ENCODE measurements at places on chromosomes 2 and 18.

DNA sequence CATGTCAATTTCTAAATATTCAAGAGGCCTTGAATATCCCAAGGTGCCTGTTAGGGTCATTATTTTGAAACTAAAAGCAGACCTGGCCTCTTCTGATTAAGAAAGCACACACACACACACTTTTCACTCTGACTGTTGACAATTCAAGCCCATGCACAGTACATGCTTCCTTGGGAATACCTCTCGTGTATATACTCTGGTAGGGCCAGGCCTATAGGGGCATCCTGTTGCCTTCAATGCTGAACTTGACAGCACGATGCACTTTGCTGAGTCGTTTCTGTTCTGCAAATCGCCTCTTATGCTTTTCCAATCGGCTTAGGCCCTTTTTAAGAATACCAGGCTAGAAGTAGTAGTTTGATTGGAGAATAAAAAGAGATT lies 40.6 kb downstream of the IWS1 start:
- no peak for DNase-seq

- DNase-seq = no peak
Observed at GRCh38 chr2:148721520-148721931, 77.0 kb downstream of the EPC2 start.

GRCh38 chr2:43225788-43226557 lies 433 bp downstream of the ZFP36L2 start:
- peak; percentile 75 for DNase-seq

DNA sequence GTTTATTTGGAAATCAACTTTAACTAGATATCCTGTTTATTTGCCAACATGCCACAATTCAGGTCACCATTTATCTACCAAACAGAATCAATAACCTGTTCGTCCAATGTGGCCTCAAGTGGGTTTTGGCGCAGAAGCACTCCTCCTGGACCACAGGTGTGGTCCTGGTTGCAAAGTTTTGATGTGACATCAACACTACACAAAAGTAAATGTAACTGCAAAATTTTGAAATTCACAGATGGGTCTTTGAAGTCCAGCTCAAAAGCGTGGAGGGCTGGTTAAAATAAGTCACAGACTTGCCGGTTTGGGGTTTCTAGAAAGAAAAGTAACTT lies 474 bp upstream of the GCA start:
- DNase-seq = no peak

DNA sequence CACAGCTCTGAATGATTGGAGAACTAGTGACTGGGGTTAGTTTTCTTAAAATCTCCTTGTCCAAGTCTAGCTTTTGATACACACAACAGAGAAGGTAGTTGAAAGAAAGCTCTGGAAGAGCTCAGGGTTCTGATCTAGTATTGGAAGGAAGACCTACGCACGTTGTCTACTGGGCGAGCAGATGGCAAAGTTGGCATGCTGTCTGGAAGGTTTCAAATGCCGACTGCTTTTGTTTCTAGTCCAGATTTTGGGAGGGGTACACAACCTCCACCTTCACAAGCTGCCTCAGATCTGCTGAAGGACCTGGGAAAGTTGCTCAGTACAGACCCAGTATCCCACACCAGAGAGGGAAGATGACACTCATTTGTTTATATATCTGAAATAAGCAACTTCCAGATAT lies 507.3 kb downstream of the RNF144A start:
- no peak for DNase-seq

GRCh38 chr2:203352604-203353255 lies 24.5 kb downstream of the ABI2 start:
- peak; percentile 93 for DNase-seq

GRCh38 chr2:24771764-24772586 lies 21.2 kb downstream of the PTRHD1 start:
- no peak for DNase-seq

- no peak for DNase-seq
Observed at GRCh38 chr18:31942291-31942998, 483 bp downstream of the TRAPPC8 start.

DNA sequence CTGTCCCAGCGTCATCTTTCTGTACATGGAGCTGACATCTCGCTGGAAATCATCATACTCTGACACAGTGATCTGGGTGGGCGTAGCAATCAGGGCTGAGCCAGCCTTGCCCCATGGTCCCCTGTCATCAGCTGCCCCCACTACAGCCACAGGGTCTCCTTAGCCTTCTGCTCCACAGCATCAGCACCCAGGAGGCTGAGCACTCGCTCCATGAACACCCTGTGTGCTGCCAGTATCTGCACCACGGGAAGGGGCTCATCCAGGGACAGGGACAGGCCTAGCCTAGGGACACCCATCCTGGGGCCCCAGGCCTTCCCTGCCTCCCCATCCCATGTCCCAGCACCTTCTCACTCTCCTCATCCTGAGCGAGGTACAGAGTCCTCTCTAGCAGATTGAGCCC lies 11.4 kb downstream of the ALPG start:
- no peak for DNase-seq

GRCh38 chr2:194385376-194385775 lies 1271.7 kb upstream of the SLC39A10 start:
- no peak for DNase-seq

DNA sequence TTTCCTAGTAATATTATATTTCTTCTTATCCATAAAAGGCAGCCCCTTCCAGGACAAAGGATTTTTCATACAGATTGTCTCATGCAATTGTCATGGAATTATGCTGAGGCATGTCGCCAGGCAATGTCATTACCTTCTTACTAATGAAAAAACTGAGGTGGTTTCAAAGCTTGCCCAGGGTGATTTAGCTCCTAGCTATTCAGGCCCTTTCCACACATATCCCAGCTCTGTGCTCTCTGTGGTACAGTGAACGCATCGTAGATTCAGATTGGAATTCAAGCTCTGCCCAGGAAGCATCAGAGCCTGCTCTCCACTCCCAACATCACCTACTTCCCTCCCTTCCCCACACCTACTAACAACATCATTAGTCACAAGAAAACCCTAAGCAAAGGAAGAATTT lies 60.1 kb downstream of the ATP8B1 start:
- DNase-seq = no peak

- DNase-seq = peak; percentile 6
Observed at GRCh38 chr18:22505141-22505591, 87.5 kb upstream of the CTAGE1 start.

DNA sequence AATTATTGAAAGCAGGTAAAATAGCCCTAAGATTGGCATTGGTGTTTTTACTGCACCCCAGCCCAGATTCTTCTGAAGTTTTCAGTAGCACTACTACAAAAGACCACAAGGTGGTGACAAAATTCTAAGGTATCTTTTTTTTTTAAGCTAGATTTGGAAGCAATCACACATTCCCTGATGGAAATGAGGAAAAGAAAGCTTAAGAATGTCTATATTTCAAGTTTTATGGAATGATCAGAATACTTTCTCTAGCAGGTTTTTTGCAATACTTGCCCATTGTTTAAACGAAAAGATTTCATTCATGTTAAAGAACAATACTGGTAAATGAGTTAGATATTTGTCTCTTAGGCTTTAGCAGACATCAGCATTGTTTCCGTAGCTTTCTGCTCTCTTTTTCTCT lies 32.1 kb upstream of the ZNF638 start:
- peak; percentile 70 for DNase-seq

GRCh38 chr2:199955007-199955338 lies 318 bp downstream of the TYW5 start:
- DNase-seq = no peak

GRCh38 chr2:81445176-81445575 lies 1140.6 kb upstream of the LRRTM1 start:
- peak; percentile 74 for DNase-seq

DNA sequence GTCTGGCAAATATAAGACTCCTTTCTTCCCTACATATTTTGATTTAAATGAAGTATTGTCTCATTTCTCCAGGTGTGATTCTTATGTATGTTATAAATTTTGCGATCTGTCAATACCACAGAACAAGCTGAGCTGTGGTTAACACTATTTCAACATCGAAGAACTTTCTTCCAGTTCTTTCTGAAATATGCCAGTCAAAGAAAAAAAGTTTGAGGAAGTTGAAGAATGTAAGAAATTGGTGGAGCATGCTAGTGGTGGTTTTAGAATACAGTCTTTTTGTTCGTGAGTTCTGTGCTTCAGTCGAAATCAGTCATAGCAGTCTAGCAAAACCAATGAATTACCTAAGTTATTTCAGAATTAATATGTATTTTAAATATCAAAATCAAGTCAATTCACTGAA lies 8.6 kb upstream of the COBLL1 start:
- DNase-seq = no peak

GRCh38 chr2:28063492-28063962 lies 173.0 kb downstream of the BABAM2 start:
- DNase-seq = no peak

GRCh38 chr2:136116813-136117390 lies 1.0 kb downstream of the CXCR4 start:
- DNase-seq = peak; percentile 17

DNA sequence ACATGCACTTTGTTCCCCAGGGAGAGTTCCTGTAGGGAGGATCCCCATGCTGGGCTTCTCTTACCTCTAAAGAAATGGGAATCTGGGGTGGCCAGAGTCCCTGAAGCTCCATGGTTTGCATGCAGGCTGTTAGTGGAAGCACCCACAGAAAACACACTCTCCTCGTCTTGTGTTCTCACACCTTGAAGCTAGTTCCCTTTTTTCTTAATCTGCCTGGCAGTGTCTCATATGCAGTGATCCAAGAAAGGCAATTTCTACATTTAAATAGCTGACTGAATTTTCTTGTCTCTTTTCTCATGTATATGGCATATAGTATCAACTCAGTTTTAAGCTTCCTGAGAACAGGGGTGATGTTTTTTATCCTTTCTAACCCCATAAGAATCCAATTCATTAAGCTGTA lies 65.0 kb downstream of the LINC00305 start:
- no peak for DNase-seq

DNA sequence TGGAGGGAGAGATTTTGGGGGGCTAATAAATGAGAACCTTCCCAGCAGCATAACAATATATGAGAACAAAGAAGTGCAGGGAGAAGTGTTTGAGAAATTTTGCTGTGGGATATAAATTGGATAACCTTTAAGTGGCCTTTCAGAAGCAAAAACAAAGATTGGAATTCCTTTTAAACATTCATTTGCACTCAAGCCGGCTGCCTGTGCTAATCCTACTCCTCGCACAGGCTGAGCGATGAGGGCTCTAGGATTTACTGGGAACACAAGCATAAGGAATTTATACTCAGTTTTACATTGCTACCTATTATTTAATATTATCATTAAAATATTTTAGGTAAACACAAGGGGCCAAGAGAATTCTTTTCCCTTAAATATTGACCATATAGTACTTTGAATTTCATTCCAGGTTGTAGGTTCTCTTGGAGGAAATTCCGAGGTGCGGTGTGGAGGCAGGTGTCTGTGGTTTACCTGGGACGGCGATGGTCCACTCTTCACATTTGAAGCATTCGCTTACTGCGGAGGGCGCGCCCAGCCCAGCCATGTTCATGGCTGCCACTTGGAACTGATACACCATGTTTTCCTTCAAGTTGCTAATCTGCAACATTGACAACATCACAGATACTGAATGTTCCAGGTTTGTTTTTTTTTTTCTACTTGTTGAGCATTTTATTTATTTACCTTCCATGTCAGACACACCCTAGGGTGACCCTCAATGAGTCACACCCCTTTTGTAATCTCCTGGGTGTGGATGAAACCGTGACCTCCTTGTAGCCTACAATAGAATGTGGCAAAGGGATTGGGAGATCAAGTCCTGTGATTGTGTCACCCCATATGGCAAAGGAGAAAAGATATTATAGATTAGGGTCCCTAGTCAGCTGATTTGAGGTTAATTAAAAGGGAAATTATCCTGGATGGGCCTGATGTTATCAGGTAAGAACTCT lies 100.1 kb downstream of the MYOM1 start:
- peak; percentile 76 for DNase-seq

- DNase-seq = no peak
Observed at GRCh38 chr2:129334128-129334527, 645.3 kb upstream of the RAB6C start.

GRCh38 chr2:38039121-38039910 lies 36.6 kb downstream of the CYP1B1 start:
- DNase-seq = no peak

GRCh38 chr2:96575785-96576456 lies 39.4 kb downstream of the ARID5A start:
- DNase-seq = no peak

DNA sequence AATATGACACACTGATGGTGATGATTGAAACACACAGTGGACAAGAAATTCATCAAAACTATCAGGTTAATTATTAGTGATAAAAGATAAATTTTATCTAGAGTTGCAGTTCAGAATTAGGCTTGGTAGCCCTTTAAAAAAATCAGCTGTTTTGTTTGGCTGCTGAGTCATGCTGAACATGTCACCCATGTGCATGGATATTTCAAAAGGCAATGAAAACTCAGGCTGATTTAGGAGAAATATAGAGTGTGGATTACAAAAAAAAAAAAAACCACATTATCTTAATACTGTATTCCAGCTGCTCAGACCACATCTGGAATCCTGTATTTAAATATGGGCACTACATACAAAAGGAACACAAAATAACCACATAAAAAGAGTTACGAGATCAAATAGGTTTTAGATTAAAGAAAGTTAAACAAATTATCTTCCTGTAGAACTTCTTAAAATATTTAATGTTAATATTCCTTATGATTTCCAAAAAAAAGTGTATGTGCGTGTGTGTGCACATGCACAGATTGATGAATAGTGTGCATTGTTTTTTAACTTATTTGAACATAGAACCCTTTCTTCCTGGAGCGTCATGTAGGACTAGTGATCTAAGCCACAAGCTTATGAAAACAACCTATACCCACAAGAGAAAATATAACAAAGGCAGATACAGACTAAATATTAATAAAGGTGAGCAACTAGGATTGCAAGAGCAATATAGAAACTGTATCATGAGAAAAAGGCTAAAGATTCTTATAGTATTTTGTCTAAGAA lies 186.2 kb downstream of the STK39 start:
- peak; percentile 12 for DNase-seq

DNA sequence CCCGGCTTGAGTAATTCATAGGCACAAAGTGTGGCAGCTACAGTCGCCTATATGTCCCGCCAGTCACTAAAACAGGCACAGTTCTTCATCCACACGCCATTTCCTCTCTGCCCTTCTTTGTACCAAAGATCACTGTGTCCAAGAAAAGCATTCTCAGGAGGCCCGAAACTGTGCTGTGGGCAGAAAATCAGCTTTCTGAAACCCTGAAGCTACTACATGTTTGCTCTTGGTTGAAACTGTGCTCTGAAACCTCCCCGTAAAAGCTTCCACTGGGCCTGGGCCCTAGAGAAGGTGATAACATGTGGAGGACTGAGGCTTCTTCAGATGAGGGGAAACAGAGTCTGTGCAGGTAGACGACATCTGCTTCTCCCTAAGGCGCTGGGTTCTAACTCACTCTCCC lies 75.6 kb upstream of the ID2 start:
- DNase-seq = no peak

GRCh38 chr18:46950064-46950656 lies 32.8 kb downstream of the KATNAL2 start:
- peak; percentile 76 for DNase-seq

Data from DMS53 (cell line).